T1000 (cell line): ENCODE measurements at places on chromosomes 2 and 18.

DNA sequence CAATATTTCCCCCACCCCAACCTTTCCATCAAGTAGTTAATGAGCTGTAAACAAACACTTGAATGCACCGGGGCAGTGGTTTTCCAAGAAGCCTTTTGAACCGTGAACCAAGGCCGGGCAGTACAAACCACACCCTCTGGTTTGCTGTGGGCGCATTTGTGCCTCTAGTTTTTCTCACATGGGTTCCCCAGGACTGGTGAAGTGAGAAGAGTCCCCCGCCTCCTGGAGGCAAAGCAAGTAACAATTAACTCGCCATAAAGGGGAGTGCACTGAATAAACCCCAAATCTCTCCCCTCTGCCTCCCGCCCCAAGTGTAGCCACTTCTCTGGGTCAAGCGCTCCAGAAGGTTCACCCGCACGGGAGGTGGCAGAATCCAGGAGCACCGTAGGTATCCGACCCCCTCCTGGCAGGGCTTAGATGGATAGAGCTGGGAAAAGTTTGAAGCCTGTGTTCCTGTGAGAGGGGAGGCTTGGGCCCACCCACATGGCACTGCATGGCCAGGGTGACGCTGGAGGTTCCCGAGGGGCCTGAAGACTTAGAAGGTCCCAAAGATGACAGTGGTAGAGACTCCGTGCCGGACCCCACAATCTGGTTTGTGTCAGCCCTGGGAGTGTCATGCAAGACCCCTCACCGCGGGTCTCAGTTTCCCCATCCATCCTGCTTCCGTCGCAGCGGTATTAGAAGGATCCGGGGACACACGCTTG lies 182.2 kb downstream of the SMAD2 start:
- DNase-seq: no peak

DNA sequence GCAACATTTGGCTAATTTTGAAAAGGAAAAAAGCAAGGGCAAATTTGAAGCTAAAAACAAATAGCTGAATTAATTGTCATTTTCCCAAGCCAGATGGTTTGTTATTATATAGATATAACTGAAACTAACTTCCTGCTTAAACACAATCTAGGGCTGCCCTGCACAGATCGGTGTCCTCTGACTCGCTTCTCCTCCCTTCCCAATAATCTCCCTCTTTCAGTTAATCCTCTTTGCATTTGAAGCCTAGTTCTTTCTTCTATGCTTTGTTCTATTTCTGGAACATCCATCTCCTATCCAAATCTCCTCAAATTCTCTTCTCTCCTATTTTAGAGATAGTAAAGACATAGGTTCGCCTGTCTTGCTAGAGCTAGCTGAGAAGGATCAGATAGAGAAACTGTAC lies 328.1 kb downstream of the SLC8A1 start:
- no peak for DNase-seq

DNA sequence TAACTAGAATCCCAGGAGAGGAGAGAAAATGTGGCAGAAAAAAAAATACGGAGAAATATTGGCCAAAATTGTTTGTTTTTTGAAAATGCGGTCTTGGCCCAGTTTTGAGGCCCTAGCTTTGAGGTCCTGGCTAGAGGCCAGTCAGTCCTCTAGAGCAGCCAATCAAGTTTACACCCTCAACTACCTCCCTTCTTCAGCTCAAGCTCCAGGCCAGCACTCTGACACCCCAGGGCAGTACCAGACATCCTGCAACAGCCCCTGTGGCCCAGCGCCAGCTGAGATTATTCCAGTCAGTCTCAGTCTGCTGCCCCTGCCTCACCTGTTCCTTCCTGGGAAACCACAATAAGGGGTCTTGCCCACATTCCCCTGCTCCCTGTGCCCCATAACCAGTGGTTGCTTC lies 107.7 kb downstream of the UGGT1 start:
- DNase-seq: no peak

GRCh38 chr2:177909962-177910361 lies 162.6 kb downstream of the PDE11A start:
- DNase-seq: no peak

DNA sequence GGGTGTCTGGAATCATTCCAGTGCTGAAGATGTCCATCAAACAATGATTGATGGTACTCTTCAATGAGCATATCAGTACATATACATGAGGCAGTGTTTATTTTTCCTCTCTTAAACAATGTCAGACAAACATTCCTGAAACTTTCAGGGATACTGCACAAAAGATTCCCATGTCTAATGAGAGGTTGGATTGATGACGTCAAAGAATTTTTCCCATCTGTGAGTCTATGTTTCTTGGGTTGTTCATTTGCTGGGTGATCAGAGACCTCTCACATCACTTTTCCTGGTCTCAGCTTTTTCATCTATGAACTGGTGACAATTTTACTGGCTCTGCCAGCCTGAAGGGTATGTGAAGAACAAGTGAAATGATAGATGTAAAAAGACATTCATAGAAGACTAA lies 325.5 kb downstream of the EN1 start:
- DNase-seq: no peak

DNA sequence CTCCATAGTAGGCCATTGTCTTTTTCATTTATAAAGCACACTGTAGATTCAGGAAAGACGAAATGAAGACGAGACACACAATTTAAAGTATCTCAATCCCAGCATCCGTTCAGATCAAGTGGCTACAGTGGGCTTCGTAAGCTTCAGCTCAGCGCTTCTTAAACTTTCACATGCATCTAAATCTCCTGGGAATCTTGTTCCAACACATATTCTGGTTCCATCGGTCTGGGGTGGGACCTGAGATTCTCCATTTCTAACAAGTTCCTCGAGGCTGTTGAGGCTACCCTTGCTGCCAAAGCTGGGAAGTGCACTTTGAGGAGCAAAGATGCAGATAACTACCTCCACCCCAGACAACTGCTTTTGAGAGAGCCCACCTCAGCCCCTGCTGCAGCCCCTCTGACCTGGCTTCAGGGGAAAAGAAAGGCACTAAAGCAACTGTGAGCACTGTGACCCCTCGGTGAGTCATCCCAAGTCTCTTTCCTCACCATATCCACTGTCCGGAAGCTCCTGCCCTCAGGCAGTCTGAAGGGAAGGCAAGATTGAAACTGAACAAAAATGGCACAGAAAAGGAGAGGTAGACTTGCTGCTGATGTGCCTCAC lies 201.1 kb upstream of the FBXO11 start:
- peak; percentile 45 for DNase-seq
